CD4-positive, alpha-beta T cell treated with Interleukin-4 for 4 hours (primary cell): ENCODE measurements at places on chromosomes 1 and 21.

- no peak for DNase-seq
Measured at GRCh38 chr1:65756616-65757015, 36.1 kb upstream of the PDE4B start.

GRCh38 chr1:17635276-17635675, 95.8 kb downstream of the ARHGEF10L start:
- no peak for DNase-seq

GRCh38 chr1:170881268-170882265, 53.8 kb upstream of the MROH9 start:
- no peak for DNase-seq

DNA sequence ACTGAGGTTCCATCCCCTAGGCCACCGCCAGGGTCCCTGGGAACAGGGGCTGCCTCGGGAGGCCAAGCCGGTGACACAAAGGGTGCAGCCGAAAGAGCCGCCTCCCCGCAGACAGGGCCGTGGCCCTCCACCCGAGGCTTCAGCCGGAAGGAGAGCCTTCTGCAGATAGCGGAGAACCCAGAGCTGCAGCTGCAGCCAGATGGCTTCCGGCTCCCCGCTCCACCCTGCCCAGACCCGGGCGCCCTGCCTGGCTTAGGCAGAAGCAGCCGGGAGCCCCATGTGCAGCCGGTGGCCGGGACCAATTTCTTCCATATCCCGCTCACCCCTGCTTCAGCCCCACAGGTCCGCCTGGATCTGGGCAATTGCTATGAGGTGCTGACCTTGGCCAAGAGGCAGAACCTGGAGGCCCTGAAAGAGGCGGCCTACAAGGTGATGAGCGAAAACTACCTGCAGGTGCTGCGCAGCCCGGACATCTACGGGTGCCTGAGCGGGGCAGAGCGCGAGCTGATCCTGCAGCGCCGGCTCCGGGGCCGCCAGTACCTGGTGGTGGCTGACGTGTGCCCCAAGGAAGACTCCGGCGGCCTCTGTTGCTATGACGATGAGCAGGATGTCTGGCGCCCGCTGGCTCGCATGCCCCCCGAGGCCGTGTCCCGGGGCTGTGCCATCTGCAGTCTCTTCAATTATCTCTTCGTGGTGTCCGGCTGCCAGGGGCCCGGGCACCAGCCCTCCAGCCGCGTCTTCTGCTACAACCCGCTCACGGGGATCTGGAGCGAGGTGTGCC, 1.4 kb downstream of the KLHDC7A start:
- DNase-seq: no peak

GRCh38 chr1:52028328-52028727, 5.3 kb downstream of the KTI12 start:
- no peak for DNase-seq
